ENCODE measurements at places on chromosomes 2 and 18.

DNA sequence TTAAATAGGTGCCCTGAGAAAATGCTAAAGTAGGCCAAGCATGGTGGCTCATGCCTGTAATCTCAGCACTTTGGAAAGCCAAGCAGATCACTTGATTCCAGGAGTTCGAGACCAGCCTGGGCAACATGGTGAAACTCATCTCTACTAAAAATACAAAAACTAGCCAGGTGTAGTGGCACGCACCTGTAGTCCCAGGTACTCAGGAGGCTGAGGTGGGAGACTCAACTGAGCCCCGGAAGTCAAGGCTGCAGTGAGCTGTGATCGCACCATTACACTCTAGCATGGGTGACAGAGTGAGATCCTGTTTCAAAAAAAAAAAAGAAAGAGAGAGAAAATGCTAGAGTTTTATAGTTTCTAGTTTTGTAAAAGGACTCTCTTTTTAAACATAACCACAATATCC, 12.0 kb downstream of the ANKRD44 start:
- DNase-seq = no peak

DNA sequence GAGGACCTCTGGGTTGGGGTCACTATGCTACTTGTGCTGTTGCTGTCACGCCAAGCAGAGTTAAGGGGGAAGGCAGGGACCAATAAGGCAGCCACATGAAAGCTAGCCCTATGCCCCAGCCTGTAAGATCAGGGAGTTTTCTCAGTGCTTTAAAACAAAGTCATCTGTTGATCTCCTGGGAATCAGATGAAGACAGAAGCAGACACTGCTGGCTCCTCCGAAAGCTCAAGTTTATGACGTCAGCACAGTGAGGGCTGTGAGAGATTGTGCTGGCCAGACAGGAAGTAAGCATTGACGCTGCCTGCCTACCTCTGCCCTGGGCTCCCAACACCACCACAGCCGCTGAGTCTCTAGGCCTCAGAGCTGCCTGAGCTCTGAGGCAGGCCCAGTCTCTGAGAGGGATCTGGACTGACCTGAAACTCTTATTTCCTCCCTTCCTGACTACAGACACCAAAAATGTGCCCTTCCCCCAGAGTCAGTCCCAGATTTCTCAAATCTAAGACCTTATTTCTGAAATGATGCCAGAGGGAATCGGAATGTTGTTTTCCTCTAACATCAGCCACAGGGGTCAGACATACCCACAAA, 118.1 kb upstream of the EPAS1 start:
- peak; percentile 33 for DNase-seq

DNA sequence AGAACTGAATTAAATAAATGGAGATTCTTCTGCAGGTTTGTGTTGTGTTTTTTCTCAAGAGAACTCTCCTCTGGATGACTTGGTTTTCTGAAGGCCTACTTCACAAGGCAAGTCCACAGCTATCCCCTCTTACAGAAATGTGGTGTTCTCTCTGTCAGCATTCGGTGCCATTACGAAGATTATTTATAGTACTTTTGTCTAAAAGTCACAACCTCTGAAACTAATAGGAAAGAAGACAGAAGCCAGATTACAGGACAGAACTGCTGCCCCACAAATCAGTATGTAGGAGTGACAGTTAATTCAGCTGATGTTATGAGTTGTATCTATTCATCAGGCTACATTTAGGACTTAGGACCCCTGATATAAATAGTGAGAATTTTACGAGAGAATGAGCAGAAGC, 413.5 kb downstream of the TMX3 start:
- no peak for DNase-seq

GRCh38 chr18:42527766-42528165, 572.7 kb downstream of the PIK3C3 start:
- DNase-seq = no peak

- no peak for DNase-seq
These were observed 39.7 kb upstream of the EPAS1 start for GRCh38 chr2:46257476-46257875.

GRCh38 chr2:47299555-47299954, 103.4 kb upstream of the MSH2 start:
- no peak for DNase-seq

GRCh38 chr2:105746177-105747080, 1.7 kb downstream of the NCK2 start:
- peak; percentile 96 for DNase-seq
